Ovary (tissue), 10 donors: ENCODE measurements at places on chromosomes 16 and 17. TPM values are rescaled to one million over a fixed set of nuclear protein-coding genes. Genes with fewer than 3 reads are reported as not detected.

Gene CCL7
- polyA plus RNA-seq: not detected

Gene ITGAL
- 13.1 TPM for polyA plus RNA-seq

Gene CLEC3A
- polyA plus RNA-seq: not detected

Gene DYNLL2
- 18.4 TPM for polyA plus RNA-seq

Gene SPN
- polyA plus RNA-seq: 5.1 TPM

Gene FA2H
- polyA plus RNA-seq: 0.02 TPM

Gene NRN1L
- polyA plus RNA-seq: 4.7 TPM

Gene ODAD4
- polyA plus RNA-seq: 2.1 TPM

Gene MEAK7
- polyA plus RNA-seq: 6.6 TPM

Gene G6PC1
- not detected for polyA plus RNA-seq

Gene PIK3R5
- 3.8 TPM for polyA plus RNA-seq

Gene HOXB6
- polyA plus RNA-seq: 0.25 TPM

Gene MT1B
- not detected for polyA plus RNA-seq

Gene CRISPLD2
- polyA plus RNA-seq: 53.2 TPM

Gene KRTAP1-1
- not detected for polyA plus RNA-seq
